Vagina (tissue), 2 donors: ENCODE measurements at places on chromosomes 13 and 19.

- no peak for DNase-seq
Measured at GRCh38 chr13:78215458-78216108, 297.0 kb upstream of the EDNRB start.

GRCh38 chr19:53394522-53394973, 401 bp upstream of the ZNF765 start:
- no peak for DNase-seq

DNA sequence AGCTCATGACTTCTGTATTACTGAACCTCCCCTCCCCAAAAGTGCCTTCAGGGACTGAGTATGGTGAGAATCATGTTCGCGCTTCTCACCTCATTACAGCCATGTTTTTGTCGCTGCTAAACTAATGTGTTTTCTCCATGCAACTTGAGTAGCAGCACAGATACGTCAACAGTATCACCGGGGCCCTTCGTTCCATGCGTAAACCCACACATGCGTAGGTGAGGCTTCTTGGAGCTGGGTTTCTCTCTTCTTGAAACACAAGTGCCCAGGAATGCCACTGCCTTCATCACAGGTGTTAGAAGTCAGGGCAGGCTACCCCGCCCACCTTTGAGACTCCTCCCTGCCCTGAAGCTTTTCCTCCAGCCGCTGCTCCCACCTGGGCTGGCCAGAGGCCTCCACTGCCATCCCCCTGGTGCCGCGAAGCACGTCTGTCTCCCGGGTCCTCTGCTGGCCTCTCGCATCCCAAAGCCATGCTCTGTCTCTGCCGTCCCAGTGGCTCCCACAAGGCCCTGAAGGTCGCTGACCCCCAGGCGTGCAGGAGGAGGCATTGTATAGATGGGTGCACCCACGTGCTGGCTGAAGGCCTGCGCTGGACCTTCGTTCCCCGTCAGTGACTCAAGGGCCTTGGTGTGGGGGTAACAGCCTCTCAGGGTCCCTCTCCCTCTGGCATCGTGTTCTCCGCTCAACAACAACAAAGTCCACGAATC, 135.3 kb upstream of the MCF2L start:
- no peak for DNase-seq

DNA sequence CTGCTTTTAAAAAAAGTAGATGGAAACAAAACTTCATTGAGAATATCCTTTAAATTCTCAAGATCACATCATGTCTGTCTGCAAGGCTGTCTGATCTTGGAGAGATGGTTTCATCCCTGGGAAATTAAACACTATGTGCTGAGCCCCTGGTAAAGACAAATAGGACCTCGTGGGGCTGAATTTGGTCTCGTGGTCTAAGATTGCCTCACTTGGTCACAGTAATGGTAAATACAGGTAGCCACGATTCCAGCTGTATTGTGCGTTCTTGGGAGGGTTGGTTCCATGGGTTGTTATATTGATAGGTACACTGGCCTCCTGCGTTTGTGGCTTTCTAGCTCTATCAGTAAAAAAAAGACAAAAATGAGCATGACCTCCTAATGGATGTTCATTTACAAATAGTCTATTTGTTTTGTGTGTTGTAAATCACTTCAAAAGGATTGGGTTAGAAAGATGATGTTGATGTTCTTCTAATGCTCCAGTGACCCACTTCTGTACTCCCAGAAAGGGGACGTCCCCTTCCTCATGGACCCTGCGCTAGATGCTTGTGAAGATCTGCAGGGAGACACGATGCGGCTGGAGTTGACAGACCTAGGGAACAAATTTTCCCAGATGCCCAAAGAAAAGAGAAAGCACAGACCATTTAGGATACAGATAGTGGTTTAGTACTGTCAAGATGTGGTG, 1.8 kb downstream of the CEBPG start:
- DNase-seq = no peak

DNA sequence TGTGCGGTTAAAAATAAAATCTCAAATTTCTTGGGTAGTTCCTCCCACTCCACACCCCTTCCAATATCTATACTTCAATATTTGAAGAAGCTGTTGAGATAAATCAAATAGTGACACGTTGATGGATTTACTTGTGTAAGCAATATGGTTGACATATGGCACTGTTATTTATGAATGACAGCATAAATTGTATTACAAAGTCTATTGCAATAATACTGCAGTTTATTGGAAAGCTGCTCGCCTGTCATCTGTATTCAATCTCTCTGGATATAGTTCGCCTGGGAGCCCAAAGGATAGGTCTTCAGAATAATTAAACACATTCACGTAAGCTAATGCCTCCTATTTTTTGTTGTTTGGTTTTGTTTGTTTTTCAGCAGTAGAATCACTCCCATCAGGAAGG, 5.0 kb upstream of the ZIC5 start:
- DNase-seq = no peak

- no peak for DNase-seq
Measured at GRCh38 chr19:1981253-1981652, 34.3 kb downstream of the BTBD2 start.

DNA sequence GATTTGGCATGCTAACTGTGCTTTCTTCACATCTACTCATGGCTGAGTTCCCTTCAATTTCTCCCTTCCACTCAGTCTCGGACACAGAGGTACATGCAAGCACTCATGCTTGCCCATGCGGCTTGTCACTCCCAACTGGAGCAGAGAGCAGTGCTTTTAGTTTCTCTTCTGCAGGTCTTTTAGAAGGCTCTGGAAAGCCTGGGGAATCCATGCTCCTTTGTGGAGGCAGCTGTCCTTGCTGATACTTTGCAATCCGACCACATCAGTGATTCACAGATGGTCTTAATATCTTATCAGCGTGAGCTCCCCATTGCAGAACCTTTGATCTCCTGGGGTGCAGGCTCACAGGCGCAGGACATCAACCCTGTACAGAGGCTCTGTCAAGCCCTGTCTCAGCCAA, 203.9 kb downstream of the COL4A1 start:
- no peak for DNase-seq
